Esophagus squamous epithelium (tissue), 5 donors: ENCODE measurements at places on chromosomes 13 and 19.

- no peak for DNase-seq
Measured at GRCh38 chr13:78602561-78603239, 652 bp downstream of the POU4F1 start.

DNA sequence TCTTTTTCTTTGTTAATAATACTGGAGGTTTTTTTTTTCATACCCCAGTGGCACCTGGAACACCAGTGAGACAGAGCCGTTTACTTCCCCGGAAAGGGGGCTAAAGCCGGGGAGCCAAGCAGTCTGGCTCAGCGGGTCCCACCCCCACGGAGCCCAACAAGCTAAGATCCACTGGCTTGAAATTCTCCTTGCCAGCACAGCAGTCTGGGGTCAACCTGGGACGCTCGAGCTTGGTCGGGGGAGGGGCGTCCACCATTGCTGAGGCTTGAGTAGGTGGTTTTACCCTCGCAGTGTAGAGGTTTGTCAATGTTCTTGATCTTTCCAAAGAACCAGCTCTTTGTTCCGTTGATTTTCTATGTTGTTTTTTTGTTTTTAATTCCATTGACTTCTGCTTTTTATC lies 94.6 kb upstream of the DIAPH3 start:
- DNase-seq: no peak

DNA sequence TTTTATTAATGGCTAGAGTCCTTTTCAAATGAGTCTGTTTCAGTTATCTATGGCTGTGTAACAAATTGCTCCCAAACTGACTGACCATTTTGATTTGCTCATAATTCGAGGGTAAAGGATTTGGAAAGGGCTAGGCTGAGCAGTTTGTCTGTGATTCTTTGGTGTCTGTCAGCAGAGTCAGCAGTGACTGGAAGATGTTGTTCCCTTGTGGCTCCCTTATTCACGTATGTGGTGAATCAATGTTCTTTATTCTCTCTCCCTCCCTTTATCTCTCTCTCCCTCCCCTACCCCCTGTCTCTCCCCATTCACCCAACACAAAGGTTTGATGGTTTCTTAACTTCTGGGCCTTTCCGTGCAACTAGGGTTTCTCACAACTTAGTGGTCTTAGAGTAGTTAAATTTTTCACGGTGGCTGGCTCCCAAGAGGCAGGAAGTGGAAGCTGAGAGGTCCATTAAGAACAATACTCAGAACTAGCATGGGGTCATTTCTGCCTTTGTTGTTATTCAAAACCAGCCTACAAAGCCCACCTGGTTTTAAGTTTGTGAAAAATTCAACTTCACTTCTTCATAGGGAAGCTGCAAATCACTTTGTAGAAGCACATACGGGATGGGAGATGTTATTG lies 772.5 kb upstream of the SLITRK1 start:
- no peak for DNase-seq

GRCh38 chr13:36979361-36980050 lies 19.6 kb downstream of the ALG5 start:
- no peak for DNase-seq

DNA sequence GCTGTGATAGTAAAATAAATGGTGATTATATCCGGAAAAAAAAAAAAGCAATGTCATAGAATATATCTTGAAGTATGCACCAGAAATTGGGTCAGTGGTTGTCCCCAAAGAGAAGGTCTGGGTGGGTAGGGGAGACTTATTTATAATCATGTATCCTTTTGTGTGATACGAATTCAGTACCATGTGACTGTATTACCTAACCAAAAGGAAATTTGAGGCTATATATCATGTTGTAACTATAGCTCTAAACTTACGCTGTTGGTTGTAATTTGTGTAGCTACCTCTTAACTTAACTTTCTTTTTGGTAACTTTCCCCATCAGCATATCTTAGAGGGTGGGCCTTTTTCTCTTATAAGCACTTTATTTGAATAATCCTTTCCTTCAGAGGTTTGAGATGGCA lies 25.2 kb upstream of the KCTD4 start:
- DNase-seq: no peak

- DNase-seq: no peak
Measured at GRCh38 chr13:48304143-48304876, 759 bp downstream of the RB1 start.

DNA sequence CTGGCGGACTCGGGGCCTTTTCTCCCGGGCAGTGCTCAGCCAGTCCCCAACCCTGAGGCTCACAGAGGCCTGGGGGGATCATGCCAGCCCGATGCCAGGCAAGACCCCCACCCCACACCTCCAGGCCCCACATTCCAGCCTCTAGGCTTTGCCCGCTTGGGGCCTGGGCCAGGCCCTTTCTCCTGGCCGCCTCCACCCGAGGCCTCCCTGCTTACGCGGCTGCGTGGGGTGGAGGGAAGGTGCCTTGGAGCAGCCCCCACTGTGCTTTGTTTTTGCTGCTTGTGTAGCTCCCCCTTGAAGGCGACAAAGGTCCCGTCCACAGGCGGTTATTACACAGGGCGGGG lies 38.4 kb downstream of the SMIM24 start:
- no peak for DNase-seq

- DNase-seq: no peak
Measured at GRCh38 chr19:33529094-33529676, 7.6 kb upstream of the PEPD start.

- no peak for DNase-seq
Measured at GRCh38 chr13:33571618-33572017, 246.3 kb upstream of the RFC3 start.

- no peak for DNase-seq
Measured at GRCh38 chr13:96671073-96671472, 323.2 kb downstream of the OXGR1 start.

- DNase-seq: no peak
Measured at GRCh38 chr19:34556488-34556887, 74.9 kb downstream of the WTIP start.

- no peak for DNase-seq
Measured at GRCh38 chr19:23070353-23071146, 46.3 kb upstream of the ZNF730 start.

DNA sequence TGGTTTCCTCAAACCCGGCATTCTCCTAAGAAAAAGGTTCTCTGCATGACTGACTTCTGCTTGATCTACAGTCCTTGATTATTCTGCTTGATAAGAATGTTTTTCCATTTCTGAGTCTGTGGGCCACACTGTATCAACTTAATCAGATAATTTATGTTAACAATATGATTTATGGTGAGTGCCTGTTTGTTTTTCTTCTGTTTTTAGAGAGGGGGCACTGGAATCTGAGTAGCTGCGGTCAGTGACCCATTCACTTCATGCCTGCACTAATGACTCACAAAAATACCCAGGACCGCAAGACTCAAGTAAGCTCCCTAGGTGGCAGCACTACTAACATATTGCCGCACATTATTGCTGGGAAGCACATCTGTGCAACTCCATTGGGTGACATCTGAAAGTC lies 542.3 kb upstream of the ATXN8OS start:
- no peak for DNase-seq

GRCh38 chr19:41813911-41814310 lies 17.5 kb downstream of the CEACAM3 start:
- DNase-seq: no peak

DNA sequence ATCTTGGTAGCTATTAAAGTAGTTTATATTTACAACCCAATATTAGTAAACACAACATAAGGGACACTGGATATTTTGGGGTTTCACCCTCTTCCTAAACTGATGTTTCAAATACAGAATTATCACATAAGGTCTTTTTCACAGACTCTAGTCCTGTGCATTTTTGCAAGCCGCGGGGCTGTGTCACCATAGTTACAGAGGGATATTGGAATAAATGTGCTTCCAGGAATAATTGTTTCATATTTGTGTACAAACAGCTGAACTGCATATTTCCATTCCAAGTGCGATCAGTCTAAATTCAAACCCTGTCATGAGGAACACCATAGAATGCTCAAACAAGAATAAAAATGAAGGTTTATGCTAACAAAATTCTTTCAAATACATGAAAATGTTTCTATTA lies 762.5 kb upstream of the ARGLU1 start:
- DNase-seq: no peak

DNA sequence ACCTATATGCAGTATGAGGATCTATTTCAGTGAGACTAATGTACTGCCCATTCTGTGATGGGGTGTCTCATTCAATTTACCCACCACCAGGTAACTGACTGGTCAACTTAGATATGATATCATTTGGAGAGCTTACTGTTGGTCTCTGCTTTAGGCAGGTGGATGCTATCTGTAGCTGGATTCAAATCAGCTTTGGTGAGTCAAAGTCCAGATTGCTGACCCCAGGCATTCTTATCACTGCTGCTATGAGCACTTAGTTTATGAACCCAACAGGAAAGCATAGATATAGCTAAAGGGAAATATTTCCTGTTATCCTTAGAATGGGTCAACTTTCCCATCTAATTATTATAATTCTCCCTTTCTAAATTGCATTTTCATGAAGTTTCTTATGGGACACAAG lies 1295.2 kb upstream of the SPRY2 start:
- DNase-seq: no peak

- DNase-seq: no peak
Measured at GRCh38 chr19:47374876-47375693, 26.0 kb downstream of the DHX34 start.

DNA sequence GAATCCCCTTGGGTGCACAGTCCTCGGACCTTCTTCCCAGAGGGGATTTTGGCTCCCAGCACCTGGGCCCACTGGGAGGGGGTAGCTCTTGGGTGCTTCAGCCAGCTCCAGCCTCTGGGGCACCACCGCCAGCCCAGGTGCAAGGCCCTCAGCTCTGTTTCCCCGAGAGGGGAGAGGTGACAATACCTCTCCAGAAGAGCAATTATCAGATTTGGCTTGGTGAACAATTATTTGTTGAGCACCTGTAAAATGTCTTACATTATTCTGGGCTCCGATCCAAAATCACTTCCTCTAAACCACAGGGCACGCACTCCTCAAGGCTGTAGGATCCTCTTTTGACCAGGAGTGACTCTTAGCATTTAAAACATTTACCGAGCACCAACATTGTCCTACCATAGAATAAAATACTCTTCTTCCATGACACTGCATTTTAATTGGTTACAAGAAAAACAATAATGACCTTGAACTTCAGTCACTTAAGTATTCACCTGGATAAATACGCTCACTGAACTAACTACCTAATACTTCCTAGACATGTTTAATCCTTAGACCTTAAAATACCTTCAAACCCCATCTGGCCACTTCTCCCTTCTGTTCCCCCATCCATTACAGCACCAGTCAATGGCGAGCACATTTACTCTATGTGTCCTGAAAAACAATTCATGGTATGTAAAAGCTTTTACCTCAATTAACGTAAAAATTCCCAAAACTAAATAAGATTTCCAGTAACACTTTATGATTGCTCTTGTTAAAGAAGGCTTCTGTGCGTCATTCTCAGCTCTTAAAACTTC lies 54.8 kb downstream of the ABCC4 start:
- DNase-seq: no peak

GRCh38 chr19:45547965-45548609 lies 36.5 kb downstream of the OPA3 start:
- no peak for DNase-seq

- DNase-seq: no peak
Measured at GRCh38 chr13:40434516-40435397, 231.7 kb downstream of the FOXO1 start.

DNA sequence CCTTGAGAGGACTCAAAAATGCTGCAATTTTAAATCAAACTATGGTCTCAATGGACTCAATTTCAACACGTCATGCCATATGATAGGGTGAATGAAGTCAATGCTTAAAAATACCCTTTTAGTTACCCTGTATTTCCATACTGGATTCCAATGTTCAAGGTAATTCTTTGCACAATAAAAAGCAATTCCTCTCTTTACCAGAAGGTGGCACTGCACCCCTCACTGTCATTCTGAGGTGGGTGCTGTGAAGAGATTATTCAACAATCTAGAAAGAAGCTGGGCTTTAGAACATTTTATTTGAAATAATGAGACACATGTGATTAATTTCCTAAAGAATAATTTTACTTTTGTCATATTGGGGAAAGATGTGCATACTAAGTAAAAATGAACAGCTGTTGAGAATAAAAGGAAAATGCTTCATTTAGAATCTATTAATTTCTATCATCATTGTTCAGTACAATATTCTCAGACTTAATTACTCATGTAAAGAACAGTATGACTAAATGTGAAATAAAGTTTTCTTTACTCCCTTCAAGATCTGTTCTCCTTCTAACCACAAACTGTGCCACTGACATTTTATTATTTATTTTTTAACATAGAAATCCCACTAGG lies 789.1 kb downstream of the GPC5 start:
- DNase-seq: no peak

DNA sequence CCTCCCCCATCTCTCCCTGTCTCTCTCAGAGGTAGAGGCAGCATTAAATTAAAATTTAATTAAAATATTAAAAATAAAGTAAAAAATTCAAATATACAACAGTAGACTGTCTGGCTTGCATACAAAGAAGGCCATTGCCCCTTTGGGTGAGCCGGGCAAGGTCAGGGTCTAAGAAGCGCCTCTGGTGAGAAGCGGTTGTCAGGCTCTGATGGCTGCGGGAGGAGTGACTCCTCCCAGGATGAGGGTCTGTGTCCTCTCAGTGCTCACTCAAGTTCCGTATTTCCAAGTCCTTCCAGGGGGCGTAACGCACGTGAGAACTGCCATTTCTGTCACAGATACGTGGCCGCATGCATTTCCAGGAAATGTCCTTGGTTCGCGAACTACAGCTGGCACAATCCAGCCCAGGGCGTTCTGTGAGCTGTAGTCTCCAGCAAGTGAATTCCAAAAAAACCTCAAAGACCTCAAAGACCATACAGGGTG lies 737 bp upstream of the ZNF181 start:
- no peak for DNase-seq

- no peak for DNase-seq
Measured at GRCh38 chr13:32243695-32244094, 71.5 kb downstream of the ZAR1L start.

DNA sequence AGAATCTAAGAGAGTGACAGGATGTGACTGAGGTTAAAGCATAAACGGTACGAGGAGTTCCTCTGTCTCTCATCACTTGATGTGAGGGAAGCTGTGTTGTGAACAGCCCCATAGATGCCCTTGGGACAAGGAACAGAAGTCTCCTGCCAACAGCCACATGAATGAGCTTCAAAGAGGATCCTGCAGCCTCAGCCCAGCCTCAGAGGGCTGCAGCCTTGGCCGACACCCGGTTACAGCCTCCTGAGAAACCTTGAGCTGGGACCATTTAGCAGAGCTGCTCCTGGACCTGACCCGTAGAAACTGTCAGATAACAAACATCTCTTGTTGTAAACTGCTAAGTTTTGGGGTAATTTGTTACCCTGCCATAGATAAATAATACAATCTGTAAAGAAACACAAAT lies 54.2 kb downstream of the CCNE1 start:
- no peak for DNase-seq

DNA sequence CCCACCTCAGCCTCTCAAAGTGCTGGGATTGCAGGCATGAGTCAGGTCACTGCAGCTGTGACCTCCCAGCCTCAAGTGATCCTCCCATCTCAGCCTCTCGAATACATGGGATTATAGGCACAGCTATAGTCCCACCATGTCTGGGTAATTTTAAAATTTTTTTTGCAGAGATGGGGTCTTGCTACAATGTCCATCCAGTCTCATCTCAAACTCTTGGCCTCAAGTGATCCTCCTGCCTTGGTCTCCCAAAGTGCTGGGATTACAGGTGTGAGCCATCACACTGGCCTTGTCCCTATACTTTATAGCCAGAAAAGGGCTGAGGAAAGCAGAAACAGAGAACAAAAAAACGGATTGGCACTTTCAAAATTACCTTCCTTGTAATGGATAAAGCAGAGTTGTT lies 4.8 kb upstream of the FBXO27 start:
- no peak for DNase-seq

GRCh38 chr13:29654843-29655547 lies 59.5 kb upstream of the SLC7A1 start:
- no peak for DNase-seq

- DNase-seq: no peak
Measured at GRCh38 chr19:4803736-4804695, 12.5 kb downstream of the FEM1A start.
